ENCODE measurements at places on chromosomes 3 and 15.
A peak's percentile ranks its signal among the peaks of the same experiment; 100 is the strongest.

- DNase-seq, result no peak
Measured at GRCh38 chr15:61084944-61085367, 144.1 kb downstream of the RORA start.

DNA sequence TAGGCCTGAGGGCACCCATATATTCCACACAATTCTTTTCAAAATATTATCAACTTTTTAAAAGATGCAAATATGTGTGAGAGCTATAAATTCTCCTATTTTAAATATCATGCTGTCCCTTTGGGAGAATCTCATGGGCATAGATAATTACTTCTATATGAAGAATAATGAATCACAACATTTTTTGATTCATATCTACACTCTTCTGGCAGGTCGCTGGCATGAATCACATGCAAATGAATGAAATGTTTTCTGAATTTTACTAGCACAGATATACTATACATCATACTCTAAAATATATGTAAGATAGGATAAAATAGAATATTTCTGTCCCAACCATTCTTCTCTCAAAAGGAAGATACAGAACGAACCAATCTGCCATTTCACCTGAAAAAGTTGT is 277.7 kb upstream of the KCNH8 start:
- DNase-seq, result no peak

- no peak for DNase-seq
Measured at GRCh38 chr15:39000008-39000734, 435.6 kb upstream of the RASGRP1 start.

DNA sequence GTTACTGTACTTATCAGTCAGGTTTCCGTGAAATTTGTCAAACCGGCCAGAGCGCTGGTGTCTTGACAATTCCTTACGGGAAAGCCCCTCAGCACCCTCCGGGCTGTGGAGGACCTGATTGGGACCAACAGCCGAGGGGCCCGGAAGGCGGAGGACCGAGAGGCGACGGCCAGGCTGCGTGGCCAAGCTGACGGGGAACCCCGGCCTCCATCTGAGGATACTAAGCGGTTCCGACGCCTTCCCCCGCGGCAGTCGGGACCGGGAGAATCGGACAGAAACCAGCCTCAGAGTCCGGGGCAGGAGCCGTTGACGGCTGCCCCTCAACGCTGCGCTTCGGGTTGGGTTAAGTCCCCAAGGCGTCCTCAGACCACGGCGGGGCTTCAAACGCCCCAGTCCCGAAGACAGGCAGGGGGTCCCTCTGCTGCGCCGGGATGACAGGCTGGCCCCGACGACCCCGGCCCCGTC is 499 bp downstream of the ALDH1A2 start:
- DNase-seq, result peak; percentile 8
